ENCODE measurements at places on chromosomes 2 and 18.
A peak's percentile ranks its signal among the peaks of the same experiment; 100 is the strongest.

DNA sequence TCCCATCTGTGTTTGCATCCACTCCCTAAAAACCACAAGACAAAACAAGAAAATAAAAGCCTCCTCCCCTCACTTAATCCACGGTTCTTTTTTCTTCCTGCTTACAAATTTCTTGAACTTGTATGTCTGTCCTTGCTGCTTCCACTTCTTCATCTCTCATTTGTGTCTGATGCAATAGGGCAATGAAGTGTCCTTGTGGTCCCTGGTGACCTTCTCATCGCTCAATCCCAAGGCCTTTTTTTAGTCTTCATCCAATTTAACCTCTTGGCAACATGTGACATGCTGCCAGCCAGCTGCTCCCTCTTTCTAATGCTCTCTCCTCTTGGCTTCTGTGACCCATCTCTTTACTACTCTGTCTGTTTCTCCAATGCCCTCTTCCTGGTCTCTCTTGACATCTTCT lies 87.6 kb downstream of the SEMA4F start:
- no peak for DNase-seq

- DNase-seq, result no peak
These were observed 470.8 kb downstream of the KCNJ3 start for GRCh38 chr2:155169317-155169716.

- no peak for DNase-seq
These were observed 2.1 kb downstream of the RPRM start for GRCh38 chr2:153476491-153476815.

DNA sequence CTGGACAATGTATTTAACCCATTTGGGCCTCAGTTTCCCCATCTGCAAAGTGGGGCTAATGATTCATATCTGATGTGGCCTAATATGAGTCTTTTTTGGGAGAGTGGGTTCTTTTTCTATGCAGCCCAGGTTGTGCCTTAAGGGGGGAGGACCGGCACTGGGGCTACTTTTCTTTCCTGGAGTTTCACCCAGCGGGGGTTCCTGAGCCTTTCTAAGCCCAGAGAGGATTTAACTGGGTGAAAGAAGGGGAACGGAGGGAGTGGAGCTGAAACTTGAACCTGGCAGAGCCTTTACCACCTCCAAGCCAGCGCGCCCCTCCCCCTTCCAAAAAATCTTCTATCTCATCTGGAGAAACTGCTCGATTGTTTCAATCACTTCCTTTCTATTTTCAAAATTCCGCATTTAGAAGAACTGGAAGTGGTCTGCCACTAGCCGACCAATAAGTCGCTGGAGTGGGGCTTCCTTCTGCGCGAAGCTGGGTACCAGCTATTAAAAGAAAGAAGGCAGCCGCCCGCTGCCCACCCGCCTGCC lies 205.0 kb upstream of the SMAD2 start:
- DNase-seq, result no peak

DNA sequence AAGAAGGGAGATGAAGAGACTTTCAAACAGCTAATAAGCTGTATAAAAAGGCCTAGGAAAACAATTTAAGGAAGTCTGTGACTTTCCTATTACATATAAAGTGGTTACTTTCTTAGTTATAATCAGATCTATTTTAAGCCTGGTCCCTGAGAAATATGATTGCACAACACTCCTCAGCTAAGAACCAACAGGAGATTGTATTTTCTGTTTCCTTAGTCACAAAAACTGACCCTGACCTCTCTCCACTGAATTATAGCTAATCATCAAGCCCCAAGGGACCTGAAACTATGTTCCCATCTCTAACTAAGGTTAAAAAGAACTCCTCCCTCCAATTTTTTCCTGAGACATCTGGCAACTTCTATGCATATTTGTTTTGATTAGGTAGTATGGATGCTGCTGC lies 106.9 kb downstream of the ROCK1 start:
- DNase-seq, result no peak

GRCh38 chr2:70083344-70084156 lies 3.7 kb upstream of the PCBP1 start:
- no peak for DNase-seq

DNA sequence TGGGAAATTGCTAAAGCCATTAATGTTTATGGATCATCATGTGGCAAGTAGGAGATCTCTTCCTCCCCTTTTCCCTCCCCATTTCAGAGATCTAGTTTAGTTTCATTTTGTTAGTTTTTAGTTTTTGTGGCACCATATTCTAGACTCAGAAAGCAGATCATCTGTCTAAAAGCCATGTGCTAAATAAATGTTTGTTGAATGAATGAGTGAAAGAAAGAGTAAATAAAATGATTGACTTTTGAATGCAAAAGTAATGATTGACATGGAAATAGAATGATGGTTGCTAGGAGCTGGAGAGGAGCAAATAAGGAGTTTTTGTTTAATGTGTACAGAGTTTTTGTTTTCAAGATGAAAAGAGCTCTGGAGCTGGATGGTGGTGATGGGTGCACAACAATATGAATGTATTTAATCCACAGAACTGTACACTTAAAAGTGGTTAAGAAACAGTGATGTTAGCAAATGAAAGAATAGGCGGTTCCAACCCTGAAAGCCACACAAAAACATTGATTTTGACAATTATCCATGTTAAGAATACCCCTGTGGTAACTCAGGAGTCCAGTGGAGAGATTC lies 23.6 kb downstream of the TMEM178A start:
- no peak for DNase-seq

GRCh38 chr18:48854780-48855179 lies 96.0 kb downstream of the SMAD7 start:
- DNase-seq, result no peak

DNA sequence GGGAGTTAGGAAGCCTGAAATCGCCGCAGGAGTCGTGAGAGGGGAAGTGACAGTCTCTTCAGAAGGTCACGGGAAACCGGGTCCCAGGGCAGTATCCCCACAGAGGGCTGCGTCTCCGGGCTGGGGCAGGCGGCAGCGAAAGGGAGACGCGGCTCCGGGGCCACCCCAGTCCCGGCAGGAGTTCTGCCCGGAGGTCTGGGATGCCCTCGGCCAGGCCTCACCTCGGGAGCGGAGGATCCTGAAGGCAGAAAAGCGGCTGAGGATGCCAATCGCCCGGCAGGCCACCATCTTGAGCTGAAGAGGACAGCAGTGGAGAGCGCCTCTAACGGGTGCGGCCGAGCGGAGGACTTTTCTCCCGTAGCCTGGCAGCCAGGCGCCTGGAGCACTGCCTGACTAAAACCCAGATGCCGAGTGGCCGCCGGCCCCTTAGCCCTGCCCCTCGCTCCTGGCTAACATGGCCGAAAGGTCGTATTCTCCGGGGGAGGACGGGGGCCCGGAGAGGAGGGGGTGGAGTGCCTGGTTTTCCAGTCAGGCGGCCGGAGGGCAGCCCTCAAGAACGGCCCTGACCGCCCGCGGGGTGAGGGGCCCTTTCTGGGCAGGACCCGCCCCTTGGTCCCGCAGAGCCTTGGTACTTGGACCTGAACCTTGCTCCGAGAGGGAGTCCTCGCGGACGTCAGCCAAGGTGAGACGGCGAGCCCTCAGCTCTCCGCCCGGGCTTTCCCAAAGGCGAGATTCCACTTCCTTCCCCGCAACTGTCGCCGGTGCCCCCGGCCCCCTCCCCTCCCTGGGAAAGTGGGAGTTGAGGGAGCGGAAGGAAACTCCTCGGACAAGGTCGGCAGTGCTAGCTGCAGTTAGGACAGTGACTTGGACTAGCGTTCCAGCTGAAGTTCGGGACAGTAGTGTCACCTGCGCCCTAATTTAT lies at the start of the genes HADHA and HADHB:
TSS of gene HADHA (minus strand) at position 324 of the 922 bp plus-strand sequence. CDS start at position 288, 36 bp downstream.
TSS of gene HADHB (plus strand) at position 631 of the 922 bp plus-strand sequence. CDS start 9,316 bp downstream, outside the sequence.
- peak; percentile 90 for DNase-seq

DNA sequence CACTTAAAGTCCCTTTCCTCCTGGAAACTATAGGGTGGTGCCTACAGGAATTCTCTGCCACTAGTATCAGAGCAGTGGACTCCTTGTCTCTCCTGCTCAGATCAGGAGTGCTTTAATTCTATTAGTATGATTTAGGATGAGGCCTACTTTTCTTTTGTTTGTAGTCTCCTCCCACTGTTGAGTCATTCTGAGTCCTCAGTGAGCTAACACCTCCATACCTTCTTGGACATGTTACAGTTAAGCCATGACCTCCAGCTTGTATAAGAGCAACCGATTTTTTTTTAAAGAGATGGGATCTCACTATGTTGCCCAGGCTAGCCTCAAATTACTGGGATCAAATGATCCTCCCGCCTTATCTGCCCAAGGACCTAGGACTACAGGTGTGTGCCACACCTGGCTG lies 48.7 kb upstream of the OTOF start:
- no peak for DNase-seq

- DNase-seq, result no peak
These were observed 205.6 kb downstream of the FAM210A start for GRCh38 chr18:13520741-13521140.
